ENCODE measurements at places on chromosomes 5 and 9.

DNA sequence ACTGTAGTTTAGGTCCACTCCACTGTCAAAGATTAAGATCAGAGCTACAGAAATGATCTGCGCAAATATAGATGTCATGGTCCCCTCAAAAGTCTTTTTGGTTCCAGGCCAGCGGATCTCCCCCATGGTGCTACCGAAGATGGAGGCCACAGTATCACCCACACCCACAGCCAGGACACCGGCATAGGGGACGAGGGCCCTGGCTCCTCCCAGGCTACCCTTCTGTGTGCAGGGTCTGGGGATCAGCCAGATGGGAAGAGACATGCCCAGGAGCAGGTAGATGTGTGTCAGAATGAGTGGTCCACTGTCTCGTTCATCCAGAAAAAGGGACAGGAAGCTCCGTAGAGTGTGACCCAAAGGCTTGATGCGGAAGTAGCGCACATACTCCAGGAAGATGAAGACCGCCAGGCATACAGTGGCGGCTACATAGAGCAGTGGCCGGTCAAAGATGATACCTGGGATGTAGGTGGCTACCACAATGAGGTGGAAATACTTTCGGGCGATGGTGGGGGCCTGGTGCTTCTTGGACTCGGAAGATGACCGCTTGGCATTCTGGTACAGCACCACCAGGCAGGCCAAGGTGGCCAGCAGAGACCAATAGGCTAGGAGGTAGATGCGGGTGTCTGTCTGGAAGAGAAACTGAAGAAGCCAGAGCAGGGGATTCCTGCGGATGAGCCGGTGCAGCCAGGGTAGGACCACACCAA, 1.5 kb downstream of the DOLK start:
- no peak for DNase-seq

GRCh38 chr5:171453056-171453725, 33.7 kb downstream of the FGF18 start:
- no peak for DNase-seq

- DNase-seq, result no peak
These were observed 43.8 kb upstream of the CER1 start for GRCh38 chr9:14766299-14766698.

- DNase-seq, result no peak
These were observed 14.6 kb upstream of the DAP start for GRCh38 chr5:10775646-10776045.

DNA sequence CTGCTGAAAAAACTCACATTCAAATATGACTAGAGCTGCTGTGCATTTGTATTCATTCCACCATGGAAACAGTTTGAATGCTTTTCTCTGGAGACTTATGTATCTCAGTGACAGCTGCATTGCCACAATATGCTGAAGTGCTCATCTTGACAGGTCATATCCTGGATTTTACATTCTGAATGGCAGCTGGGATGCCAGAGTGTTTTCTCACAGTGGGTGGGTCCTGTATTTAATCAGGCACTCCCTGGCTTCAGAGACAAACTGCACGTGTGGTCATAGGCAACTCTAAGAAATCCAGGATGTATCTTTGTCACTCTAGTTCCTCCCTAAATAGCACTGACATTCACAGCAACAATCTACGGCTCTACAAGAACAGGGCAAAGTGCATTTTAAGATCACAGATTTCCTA, 75.6 kb downstream of the ST8SIA4 start:
- DNase-seq, result no peak

DNA sequence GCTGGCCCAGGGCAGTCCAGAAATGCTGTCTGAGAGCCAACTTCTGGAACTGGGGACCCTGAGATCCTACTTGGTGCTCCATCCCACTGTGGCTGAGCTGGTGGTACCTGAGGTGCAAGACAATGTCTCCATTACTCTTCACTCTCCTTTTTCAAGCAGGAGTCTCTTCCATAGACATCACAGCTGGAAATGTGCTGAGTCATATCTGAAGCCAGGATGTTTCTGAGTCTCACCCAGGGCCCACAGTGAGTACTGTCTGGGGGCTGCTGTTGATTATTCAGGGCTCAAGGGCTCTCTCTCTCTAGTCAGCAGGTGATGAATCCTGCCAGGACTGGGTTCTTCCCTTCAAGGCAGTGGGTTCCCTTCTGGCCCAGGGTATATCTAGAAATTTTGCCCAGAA, 145.2 kb upstream of the TAS2R1 start:
- DNase-seq, result no peak

GRCh38 chr5:117623042-117623805, 1048.6 kb upstream of the SEMA6A start:
- DNase-seq, result no peak

- DNase-seq, result no peak
These were observed 79.8 kb downstream of the MUSK start for GRCh38 chr9:110748251-110748893.

DNA sequence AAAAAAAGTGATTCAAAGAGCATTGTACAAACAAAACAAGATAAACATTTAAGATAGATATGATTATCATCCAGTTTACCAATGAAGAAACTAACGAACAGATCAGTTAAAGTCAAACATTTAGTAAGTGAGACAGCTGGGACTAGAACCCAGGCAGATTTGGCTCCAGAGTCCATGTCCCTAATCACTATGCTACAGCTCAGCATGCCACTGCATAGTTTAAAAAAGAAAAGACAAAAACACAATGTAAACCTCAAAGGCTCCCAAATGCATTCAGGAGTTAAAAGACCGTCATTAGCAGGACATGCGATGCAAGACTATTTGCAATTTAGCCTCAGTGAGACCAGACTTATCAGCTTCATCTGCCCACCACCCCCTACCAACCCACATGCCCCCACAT, 36.8 kb downstream of the DENND1A start:
- no peak for DNase-seq

DNA sequence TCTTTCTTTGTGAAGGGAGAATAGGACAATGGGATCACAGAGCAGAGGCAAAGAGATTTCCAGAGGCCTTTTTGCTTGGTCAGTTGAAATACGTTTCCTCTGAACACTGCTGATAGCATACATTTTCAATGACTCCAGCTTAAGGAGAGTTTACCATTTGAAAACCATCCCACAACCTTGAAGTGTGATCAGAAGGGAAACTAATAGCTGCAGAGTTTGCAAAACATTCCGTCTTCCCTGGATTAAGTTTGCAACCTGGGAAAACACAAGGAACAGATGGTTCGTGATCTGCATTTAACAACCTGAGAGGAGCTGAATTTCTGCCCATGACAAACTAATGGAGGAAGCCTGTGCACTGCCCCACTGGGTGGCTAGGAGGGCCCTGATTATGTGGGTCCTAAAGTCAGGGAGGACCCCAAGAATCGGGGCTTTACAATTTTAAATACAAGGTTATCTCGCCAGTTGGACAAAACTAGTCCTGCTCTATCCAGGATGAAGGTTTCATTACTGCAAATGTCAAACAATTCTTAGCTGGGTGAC, 35.6 kb downstream of the MTX3 start:
- no peak for DNase-seq

GRCh38 chr5:89260254-89260653, 377.3 kb upstream of the MEF2C start:
- no peak for DNase-seq

DNA sequence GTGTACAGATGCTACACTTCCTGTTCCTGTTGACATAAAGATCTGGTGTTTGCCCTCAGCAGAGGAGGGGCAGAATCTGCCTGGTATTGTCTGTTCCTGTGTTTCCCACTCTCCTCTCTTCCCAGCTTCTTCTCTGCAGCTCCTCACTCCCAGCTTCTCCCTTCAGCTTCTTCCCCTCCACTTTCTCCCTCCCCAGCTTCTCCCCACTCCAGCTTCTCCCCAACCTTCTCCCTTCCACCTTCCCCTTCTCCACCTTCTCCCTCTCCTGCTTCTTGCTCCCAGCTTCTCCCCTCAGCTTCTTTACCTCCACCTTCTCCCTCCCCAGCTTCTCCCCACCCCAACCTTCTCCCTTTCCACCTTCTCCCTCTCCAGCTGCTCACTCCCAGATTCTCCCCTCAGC, 148.9 kb upstream of the IRX2 start:
- no peak for DNase-seq

DNA sequence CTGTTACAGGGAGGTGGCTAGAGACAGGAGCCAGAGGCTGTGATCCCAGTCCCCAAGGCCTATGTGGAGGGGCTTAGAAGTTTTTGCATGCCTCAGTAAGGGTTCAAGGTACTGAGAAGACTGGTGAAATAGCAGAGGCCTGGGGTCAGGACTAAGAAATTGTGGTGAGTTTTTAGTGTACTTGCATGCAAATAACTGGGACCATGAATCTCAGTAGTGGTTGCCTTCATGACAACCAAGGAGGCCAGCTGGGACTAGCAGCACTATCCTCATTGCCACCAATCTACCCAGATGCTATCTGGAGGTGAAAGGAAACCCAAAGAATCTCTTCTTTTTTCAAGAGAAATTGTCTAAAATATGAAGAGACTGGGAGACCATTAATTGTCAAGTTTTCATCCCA, 395.1 kb downstream of the CETN3 start:
- no peak for DNase-seq

- DNase-seq, result no peak
These were observed 21.2 kb upstream of the HSD17B3 start for GRCh38 chr9:96323169-96323568.

DNA sequence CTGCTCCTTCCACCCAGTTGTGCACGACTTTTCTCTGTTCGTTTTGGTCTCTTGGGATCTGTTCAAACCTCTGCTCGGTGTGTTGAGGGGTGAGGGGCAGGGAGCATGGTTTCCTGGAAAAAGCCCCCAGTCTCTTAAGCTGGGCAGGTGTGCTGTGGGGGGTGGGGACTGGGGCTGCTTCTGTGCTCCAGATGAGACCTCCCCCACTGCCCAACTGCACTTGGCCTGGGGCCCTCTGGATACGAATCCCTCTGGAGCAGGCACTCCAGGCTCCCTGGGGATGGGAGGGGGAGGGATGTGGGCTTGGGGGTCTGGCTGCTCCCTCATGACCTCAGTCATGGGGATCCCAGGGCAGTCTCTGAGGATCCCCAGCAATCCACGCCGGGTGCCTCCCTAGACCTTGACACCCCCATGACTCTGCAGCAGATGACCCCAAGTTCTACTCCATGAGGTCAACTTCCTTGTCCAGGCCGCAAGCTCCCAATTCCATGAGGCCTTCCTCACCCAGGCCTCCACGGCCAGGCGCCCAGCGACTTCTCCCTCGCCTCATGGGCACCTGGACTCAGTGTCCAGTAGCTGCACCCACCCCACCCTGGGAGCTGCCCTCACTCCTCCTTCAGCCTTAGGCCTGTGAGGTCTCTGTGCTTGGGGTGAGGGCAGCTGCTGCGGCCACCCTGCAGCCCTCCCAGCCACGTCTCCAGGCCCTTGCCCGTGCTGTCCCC, 5.9 kb upstream of the AHRR start:
- no peak for DNase-seq

DNA sequence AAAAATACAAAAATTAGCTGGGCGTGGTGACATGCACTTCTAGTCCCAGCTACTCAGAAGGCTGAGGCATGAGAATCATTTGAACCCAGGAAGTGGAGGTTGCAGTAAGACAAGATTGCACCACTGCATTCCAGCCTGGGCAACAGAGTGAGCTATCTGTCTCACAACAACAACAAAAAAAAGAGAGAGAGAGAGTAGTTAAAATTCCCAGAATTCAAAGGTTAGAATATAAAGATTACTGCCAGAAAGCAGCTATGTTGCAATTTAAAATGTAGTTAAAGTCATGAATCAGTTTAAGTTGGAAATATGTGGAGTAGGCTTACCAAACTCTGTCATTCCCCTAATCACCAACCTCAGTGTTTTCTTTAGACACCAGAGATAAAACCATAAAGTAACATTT, 58.7 kb upstream of the SUSD1 start:
- no peak for DNase-seq

GRCh38 chr5:137648361-137648760, 87.5 kb downstream of the KLHL3 start:
- DNase-seq, result no peak

GRCh38 chr5:21918451-21918850, 934.7 kb downstream of the CDH12 start:
- DNase-seq, result no peak

DNA sequence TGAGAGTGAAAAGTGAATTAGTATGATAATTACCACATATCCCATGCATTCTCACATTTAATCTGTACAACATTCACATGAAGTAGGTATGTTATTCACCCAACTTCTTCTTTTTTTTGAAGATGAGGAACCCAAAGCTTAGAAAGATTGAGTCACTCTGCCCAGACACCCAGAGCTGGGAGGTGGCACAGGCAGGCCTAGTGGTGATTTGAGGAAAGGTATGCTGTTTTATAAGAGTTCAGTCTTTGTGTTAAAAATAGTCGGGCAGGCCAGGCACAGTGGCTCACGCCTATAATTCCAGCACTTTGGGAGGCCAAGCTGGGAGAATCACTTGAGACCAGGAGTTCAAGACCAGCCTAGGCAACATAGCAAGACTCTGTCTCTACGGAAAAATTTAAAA, 285.3 kb downstream of the NR3C1 start:
- DNase-seq, result no peak

DNA sequence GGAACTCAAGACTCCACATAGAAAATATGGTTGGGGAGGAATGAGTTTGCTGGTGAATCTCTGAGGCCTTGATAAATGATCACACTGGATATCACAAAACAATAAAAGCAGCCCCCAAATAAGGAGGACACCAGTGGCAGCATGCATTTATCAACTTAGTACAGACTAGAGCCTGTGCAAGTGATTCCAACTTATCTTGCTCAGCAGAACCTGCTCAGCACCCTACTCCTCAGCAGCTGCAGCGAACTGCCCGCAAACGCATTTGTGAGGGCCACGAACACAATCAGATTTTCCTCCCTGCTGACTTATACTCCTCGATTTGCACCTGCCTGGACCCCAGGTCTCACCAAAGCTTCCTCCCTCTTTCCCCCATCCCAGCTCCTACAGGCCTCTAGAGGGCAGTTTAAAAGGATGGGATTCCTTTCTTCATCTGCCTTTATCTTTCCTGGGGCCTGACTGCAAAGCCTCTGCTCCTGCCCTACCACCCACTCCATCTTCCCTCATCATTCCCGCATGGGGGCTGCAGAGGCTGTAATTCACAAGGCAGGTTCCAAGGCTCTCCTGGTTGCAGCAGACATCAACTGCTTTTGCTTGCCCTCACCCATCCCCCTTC, 41.2 kb downstream of the ANKS6 start:
- DNase-seq, result no peak

- no peak for DNase-seq
These were observed 13.5 kb downstream of the FBP1 start for GRCh38 chr9:94625835-94626234.

DNA sequence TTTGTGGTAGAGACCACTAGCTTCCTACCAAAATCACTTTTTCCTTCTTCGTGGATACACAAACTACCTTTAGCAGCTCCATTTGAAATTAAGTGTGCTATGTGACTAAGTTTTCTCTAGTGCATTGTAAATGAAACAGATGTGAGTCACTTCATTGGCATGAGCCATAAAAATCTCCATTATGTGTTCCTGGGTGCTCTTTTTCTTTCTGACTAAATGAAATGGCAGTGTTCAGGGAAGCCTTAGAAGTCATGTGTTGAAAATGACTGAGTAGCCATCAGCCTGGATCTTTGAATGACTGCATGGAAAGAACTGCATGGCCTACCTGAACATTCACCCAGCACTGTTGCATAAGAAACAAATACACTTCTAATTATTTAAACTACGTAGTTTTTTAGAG, 107.9 kb downstream of the NDUFAF2 start:
- DNase-seq, result no peak
